ENCODE measurements at places on chromosomes 6 and 20.

DNA sequence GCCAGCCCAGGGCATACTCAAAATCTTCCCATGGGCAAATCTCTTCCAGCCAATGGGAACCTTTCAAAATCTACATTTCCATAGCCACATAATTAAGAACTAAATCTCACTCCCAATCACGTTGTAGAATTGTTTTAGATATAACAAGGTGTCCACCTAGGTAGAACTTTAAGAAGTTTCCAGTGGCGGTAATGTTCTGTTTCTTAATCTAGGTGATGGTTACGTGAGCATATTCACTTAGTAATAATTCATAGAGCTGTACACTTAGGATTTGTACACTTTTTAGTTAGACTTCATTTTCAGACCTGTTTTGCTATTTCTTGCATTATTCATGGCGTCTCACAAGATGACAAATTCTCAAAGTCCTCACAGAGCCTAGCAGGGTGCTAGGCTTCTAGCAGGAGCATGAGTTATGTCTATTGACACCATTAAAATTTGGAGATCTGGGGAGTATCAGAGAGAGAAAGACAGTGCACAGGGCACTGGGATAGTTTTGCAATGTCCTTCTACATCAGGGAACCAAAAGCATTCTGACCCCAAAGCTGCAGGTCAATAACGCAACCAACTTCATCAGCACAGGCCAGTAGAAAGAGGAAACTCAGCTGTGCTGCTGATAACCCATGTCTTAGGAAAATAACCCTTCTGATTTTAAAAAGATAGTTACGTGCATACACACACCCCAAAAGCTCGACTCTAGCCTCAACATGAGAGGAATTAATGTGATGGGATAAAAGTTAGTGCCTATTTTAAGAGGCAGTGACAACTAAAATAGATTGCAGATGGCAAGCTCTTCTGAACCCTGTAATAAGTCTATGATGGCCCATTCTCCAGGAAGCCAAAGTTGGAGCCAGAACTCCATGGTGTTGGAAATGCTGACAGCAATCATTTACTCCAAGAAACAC is 518.1 kb upstream of the JARID2 start:
- no peak for DNase-seq

DNA sequence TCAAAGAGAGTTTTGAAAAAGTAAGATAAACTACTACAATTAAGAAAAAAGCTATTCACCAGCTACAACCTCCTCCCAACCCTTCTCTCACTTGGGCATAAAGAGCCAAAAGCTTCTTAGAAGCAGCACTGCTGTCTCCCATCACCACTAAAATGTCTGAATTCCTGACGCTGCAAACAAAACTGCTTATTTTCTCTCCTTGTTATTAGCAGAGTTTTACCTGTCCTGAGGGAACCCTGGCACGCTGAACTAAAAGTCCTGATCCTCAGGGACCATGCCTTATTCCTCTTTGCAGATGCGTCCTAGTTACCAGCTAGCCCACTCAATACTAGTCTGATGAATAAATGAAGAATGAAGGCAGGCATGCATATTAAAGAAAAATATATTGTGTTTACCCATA is 1.1 kb downstream of the HACE1 start:
- DNase-seq: no peak

DNA sequence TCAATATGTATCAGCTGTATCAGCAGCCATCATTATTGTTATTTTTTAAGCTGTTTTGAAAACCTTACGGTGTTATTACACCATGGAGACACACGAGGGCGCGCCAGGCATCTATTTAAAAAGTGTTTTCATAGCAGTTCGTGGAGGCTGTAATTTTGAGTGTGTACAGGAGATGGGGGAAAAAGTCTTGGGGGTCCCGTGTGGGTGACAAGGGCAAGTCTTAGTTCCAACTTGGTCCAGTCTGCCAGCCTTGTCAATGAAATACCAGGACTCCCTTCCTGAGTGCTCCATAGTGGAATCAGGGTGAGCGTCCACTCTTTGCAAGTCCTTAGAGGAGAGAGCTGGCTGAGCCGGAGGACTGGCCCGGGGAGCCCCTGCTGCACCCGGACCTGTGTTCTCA is 43.3 kb downstream of the SLC2A10 start:
- peak; percentile 27 for DNase-seq

DNA sequence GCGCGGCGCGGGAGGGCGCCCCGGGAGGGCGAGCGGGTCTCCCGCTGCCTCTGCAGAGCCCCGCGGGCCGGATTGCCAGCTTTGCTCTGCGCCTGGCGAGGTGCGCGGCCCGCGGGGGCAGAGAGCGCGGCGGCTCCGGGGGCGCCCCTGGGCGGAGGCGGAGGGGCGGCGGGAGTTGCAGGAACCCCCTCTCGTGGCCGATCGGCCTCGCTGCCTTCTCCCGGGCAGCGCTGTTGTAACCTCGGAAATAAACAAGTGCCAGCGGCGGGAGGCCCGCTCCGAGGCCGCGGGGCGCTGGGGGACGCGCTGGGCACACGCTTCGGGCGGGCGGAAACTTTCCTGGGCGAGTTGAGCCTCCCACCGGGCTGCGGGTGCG is 1.2 kb downstream of the CDH4 start:
- no peak for DNase-seq

- no peak for DNase-seq
Observed at GRCh38 chr20:47609001-47609400, 107.3 kb downstream of the NCOA3 start.

GRCh38 chr6:11538052-11538818 is 686 bp downstream of the TMEM170B start:
- peak; percentile 23 for DNase-seq

- no peak for DNase-seq
Observed at GRCh38 chr6:37256692-37257319, 766 bp upstream of the TBC1D22B start.

DNA sequence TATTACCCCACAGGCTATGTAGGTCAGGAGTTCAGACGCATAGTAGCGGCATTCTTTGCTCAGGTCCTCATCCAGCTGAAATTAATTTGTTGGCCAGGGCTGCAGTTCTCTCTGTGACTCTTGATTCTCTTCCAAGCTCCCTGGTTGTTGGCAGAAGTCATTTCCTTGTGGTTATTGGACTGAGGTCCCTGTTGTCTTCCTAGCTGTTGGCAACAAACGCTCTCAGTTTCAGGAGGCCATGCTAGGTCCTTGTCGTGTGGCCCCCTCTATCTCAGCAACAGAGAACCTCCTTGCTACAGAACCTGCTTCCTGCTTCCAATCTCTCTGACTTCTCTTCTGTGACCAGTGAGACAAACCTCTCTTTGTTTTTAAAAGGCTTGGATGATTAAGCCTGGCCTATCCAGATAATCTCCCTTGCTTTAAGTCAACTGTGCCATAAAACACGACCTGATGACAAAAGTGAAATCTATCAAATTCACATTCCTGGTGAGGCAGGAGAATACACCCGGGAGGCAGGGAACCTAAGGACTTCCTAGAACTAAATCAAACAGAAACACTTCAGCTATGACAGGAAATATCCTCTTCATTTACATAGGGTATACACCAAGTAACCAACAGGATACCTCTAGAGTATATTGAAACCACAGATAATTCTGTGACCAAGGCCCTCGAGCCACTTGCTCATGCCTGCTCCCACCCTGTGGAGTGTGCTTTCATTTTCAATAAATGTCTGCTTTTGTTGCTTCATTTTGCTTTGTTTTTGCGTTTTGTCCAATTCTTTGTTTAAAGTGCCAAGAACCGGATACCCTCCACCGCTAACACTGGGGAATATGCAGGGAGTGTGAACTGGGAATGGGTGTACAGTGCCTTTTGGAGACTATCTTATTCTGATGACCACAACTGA is 196.0 kb downstream of the BTBD3 start:
- no peak for DNase-seq

GRCh38 chr6:107563694-107564588 is 74.0 kb downstream of the SOBP start:
- no peak for DNase-seq
